Suppressor macrophage treated with lipopolysaccharide for 4 hours (primary cell): ENCODE measurements at places on chromosomes 6 and 20.

GRCh38 chr6:106113256-106113959, 27.3 kb downstream of the PRDM1 start:
- no peak for DNase-seq

- no peak for DNase-seq
These were observed 13.1 kb downstream of the VSTM2L start for GRCh38 chr20:37915800-37916570.

- no peak for DNase-seq
These were observed 208.8 kb upstream of the PLCB4 start for GRCh38 chr20:8860011-8860495.

DNA sequence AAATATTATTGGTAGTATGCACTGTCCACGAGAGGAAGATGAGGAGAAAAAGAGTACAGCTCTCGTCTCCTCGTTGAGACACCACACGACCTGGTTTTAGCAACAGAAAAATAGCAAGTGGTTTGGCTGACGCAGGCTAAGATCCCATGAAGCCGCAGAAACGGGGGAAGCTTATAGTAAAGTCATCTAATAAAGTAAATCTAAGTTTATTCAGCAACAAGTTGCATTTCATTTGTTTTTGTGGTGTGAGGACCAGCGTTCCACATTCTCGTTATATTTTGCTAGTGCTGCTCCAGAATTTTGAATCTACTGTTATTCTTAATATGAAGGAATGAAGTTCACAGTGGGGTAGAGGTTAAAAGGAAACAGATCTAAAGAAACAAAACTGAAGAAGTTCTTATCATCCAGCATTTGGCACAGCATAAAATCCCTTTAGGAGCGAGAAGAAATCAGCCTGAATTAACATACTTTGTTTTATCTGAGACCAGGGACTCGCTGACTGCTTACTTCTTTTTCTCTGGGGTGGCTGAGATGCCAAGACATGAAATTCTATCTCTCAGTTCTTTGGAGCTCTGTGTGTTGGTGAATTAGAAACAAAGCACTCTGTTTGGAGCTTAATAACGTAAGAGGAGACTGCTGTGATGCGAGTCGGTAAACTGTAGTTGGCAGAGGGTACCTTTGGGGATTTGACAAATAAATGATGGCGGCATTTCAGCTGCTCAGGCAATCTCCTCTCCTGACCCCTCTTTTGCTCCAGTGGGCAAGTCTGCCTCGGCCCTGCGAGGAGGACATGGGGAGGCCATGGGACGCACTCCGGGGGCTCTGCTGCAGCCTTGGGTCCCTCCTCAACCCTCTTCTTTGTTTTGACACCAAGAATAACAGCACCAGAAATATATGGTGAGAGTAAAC, 24.9 kb upstream of the IRF4 start:
- no peak for DNase-seq

GRCh38 chr6:110951986-110952794, 6.3 kb upstream of the GTF3C6 start:
- DNase-seq: no peak

DNA sequence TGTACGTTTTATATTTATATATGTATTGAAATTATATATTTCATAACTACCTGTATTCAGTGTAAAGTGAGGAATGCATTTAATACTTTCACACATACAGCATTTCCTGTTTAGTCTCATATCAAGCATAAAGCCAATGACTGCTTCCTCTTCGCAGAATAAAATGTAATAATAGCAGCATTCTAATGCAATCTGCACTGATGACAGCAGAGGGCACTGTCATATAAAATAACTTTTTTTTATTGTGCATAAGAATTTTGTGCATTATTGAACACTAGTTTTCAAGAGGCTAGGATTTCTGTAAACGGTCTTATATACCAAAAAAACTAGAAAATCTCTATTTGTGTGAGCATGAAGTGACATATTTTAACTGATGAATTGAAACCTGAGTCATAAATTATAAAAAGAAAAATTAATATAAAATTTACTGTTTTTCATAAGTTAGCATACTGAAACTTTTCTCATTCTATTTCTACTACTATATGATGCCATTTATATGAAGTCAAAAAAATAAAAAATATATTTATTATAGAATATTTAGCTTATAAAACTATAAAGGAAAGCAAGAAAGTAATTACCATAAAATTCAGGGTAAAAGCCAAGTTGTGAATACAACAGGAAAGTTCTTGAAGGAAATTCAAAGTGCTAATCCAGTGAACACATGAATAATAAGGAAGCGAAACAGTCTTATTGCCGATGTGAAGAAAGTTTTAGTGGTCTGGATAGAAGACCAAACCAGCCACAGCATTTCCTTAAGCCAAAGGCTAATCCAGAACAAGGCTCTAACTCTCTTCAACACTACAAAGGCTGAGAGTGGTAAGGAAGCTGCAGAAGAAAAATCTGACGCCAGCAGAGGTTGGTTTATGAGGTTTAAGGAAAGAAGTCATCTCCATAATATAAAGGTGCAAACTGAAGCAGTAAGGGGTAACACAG, 36.3 kb downstream of the RNF146 start:
- DNase-seq: peak; percentile 80

- DNase-seq: no peak
These were observed 492.4 kb downstream of the RFPL4B start for GRCh38 chr6:112839525-112839961.

GRCh38 chr6:15285682-15286294, 39.9 kb downstream of the JARID2 start:
- no peak for DNase-seq

DNA sequence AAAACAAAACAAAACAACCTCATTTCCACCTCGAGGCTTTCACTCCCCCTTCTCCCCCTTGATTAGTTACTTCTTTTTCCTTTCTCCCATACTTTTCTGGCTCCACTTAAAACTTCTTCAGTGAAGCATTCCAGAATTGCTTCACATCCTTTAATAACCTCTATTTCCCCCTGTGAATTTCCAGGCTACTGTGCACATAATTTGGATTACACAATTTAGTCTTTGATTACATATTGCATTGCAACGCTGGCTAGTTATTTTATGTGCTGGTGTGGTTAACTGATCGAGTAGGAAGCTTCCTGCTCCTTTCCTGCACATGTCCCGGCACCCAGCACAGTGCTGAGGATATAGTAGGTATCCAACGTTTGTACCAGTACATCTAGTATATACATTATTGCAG, 28.1 kb upstream of the EEF1E1 start:
- peak; percentile 10 for DNase-seq

DNA sequence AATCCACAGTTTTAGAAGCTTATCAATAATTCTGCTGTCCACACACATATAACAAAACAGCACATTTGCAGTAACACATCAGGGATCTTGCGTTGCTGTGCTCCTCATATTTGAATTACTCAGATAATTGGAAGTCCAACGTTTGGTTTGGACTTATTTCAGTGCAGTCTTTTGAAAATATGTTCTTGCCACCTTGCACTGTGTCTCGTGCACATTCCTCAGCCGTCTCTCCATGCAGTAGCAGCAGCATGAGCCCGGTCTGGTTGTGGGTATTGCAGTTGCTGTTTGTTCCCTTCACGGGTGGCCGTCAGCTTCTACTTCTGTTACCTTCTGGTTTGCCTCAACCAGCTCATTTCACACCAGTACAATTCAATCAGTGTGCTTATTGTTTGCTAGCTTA, 215.5 kb downstream of the SLC24A3 start:
- DNase-seq: no peak

DNA sequence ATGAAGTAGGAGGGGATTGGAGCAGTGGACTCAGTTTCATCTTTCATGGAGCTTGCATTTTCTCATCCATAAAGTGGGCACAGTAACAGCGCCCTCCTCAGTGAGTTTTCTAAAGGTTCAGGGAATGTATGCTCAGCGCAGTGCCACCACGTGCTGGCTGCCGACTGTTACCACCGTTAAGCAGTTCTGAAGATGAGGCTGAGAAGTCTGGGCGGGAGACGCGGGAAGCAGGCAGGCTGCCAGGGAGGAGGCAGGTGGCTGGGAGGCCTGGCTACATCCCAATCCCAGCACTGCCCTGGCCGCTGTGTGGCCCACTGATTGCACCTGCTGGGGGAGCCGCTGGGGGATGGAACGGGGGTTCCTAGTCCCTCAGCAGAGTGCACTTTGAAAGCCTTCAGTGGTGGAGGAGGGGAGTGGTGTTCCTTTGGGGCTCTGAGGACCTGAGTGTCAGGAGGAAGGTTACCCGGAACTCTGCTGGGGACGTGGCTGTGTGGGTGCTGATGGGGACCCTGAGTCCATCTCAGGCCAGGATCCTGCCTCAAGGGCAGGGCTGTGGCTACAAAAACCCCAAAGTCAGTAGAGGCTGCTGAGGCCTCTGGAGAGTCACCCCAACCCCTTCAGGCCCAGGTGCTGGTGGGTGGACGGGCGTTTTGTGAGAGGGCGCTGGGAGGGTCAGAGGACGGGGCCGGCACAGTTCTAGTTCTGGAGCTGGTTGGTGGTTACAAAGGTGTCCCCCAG, 28.0 kb upstream of the PHACTR3 start:
- DNase-seq: no peak

DNA sequence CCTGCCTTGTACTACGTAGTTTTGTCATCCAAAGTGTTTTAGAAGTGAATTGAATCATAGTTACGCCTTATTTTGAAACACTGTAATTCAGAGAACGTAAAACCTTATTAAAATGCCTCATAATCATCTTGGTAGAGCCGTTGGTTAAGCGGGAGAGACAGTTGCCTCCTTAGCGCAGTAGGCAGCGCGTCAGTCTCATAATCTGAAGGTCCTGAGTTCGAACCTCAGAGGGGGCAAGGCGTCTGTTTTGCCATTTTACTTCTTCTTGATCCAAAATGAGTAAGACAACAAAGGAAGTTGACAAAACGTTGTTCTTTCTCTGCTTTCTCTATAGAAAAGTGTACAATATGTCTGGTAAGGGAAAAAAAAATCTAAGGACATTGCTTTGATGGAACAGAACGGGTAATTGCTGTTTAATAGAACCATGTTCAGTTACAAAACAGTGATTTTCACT, 20.7 kb upstream of the TRIM27 start:
- peak; percentile 89 for DNase-seq

- peak; percentile 11 for DNase-seq
These were observed 121.7 kb upstream of the VGLL2 start for GRCh38 chr6:117143647-117144046.

GRCh38 chr6:135233686-135234491, 52.8 kb downstream of the MYB start:
- peak; percentile 30 for DNase-seq

DNA sequence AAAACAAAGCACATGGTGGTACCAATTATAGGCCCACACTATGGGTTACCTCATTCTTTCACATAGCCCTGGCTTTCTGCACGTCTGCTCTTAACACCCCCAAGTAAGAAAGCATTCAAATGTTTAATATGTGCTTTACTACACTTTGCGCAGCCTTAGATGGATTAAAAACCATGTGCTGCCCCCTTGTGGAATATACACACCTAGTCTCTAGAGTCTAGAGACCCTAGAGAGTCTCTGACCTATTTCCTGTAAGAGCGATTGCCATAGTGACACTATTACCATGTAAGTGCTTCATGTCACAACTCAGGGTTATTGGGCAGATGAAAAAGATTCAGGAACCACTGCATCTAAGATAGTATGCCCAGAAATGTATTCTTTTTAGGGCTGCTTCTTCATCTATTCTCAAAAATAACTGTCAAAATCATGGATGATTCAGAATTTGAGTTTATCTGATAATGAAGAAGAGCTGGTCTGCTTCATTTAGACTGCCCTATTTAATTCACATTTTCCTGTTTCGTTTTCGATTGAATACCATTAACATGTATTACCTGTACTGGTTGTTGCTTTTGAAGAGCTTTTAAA, 186.3 kb downstream of the ADGB start:
- peak; percentile 58 for DNase-seq

GRCh38 chr6:26241033-26241895, 123.7 kb upstream of the BTN3A2 start:
- peak; percentile 52 for DNase-seq

- peak; percentile 70 for DNase-seq
These were observed 18.1 kb downstream of the TUBB2B start for GRCh38 chr6:3209114-3210023.

DNA sequence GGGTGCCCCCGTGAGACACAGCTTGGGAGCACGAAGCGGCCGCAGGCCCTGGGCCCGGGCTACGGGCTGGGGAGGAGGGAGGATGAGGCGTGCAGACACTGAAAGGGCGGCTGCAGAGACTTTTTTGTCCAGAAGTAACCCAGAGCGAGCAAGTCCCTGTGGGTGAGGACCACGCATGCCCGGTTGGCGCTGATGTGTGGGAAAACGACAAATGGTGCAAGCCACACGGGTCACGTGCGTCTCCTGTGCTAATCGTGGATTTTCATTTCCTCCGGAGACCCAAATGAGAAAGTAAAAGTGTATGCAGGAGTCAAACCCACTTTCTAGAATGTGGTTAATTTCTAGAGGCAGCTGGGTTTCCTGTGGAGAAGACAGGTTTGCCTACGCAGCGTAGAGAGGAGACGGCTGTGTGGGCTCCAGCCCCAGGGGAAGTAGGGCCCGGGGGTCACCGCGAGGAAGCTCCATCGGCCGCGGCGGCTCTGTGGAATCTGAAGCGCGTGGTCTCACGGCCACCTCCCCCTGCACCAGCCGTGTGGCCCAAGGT, 19.0 kb downstream of the DLL1 start:
- peak; percentile 96 for DNase-seq

DNA sequence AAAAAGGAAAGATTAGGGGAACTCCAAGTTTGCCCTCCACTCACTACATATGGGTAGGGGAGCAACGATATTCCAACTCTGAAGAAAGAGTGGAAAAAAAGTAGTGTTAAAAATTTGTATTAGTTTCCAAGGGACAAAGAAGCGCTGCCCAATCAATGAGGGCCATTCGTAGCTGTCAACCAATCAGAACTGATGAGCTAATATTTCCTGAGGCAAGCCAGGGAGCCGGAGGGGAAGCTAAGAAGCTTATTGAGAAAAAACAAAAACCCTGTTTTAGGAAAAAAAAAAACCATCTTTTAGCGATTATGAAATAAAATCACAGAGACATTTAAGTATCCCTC, 59.5 kb downstream of the TRIM38 start:
- DNase-seq: peak; percentile 83

- no peak for DNase-seq
These were observed 76.1 kb upstream of the PRL start for GRCh38 chr6:22372922-22373321.

- DNase-seq: no peak
These were observed 186.3 kb downstream of the EDN1 start for GRCh38 chr6:12476484-12476883.

DNA sequence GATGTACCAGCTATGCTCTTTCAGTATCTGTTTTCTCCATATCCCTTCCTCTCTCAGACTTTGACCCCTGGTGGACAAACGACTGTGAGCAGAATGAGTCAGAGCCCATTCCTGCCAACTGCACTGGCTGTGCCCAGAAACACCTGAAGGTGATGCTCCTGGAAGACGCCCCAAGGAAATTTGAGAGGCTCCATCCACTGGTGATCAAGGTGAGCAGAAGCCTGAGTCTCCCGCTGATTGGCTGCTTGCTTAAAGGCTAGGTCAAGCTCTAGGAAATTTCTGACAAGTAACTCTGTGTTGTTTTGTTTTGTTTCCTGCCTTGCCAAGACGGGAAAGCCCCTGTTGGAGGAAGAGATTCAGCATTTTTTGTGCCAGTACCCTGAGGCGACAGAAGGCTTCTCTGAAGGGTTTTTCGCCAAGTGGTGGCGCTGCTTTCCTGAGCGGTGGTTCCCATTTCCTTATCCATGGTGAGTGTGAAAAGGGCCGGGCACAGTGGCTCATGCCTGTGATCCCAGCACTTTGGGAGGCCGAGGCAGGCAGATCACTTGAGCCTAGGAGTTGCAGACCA, 28.6 kb downstream of the C6orf89 start:
- peak; percentile 39 for DNase-seq

GRCh38 chr20:42857446-42857845, 332.3 kb downstream of the PTPRT start:
- no peak for DNase-seq

- DNase-seq: no peak
These were observed 92.4 kb downstream of the TMEM242 start for GRCh38 chr6:157230910-157231309.

GRCh38 chr20:11891776-11892545, 25.7 kb upstream of the BTBD3 start:
- DNase-seq: peak; percentile 62
